GM06990 (cell line): ENCODE measurements at places on chromosomes 6 and 20.

GRCh38 chr6:137610702-137611101 lies 116.5 kb upstream of the OLIG3 start:
- no peak for DNase-seq

DNA sequence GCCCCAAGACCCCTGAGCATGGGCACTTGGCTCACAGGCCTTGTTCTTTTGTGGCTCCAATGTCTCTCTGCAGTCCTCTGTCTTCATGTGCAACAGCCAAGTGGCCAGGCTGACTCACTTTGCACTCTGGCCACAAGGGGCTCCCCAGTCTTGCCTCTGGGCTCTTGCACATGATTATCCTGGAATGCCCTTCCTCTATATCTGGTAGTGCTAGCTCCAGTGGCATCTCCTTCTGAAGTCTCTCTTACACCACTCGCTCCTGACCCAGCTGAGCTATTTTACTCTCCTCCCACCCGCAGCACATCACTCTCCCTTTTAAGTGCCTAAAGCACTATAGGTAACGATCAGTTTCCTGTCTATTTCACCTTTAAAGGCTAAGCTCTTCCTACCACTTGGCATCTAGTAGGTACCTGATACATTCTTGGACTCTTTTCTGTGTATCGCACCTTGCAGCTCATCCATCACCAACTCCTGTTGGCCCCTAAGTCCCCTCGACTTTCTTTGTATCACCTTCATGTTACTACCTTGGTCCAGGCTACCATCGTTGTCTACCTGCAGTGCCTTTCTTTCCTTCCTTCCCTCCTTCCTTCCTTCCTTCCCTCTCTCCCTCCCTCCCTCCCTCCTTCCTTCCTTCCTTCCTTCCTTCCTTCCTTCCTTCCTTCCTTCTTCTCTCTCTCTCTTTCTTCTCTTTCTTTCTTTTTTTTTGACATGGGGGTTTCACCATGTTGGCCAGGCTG lies 211.9 kb upstream of the RNF24 start:
- DNase-seq = no peak

GRCh38 chr6:42241915-42242314 lies 24.3 kb upstream of the MRPS10 start:
- no peak for DNase-seq

- no peak for DNase-seq
Observed at GRCh38 chr6:131861381-131861780, 53.6 kb downstream of the ENPP1 start.

DNA sequence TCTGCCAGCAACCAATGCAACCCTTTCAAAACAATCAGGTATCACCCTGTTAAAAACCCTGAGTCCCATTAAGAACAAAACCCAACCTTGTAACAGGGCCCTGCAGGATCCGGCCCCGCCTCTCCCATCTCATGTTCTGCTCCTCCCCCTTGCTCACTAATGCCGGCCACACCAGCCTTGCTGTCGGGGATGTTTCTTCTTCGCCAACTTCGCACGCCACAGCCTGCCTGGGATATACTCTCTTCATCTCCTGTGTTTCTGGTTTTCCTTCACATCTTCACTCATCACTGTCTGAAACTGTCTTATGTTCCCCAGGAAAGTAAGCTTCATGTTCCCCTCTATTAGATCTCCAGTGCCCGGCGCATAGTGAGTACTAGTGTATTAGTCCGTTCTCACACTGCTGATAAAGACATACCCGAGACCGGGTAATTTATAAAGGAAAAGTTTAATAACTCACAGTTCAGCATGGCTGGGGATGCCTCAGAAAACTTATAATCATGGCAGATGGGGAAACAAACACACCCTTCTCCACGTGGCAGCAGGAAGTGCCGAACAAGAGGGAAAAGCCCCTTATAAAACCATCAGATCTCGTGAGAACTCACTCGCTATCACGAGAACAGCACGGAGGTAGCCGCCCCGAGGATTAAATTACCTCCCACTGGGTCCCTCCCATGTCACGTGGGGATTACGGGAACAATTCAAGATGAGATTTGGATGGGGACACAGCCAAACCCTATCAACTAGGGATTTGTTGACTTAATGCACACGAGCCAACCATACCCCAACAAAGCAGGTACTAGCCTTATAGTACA lies 5.1 kb downstream of the TP53RK start:
- no peak for DNase-seq

- DNase-seq = no peak
Observed at GRCh38 chr20:55095745-55096400, 620.5 kb downstream of the DOK5 start.
